ENCODE measurements at places on chromosomes 5 and 9.

DNA sequence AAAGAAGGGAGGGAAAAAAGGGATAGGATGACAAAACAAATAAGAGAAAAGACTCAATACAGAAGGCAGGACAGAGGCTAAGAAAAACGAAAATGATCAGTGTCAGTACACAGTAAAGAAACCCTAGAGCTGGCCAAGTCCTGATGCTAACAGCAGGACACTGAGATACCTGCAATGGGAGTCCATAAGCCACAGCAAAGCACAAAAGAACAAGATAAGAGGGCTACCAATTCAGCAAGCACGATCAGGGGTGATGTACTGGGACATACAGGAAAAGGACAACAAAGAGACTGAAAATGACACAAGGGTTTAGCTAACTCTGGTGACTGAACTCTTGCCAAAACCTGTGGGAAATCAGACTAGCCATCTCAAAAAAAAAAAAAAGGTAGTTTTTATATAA, 1072.6 kb upstream of the COX7C start:
- no peak for DNase-seq

DNA sequence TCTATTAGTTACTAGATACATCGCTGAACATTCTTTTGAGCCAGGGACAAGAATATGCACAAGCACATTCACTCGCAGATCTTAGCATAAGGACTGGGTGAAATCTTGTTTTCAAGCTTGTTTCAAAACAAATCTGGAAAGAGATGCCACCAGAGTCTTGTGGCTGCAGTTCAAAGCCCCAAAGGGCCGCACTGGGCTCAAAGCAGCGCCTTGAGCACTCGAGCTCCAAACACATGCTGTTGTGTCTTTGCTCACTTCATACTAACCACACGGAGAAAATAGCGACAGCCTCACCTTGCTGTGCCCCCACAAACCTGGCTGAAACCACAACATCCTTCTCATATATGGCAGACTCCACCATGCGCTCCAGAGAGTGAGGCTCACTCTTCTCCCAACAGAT, 34.2 kb upstream of the IL7R start:
- DNase-seq: peak; percentile 34

- no peak for DNase-seq
These were observed 186.2 kb downstream of the GLIS3 start for GRCh38 chr9:4113711-4114110.

DNA sequence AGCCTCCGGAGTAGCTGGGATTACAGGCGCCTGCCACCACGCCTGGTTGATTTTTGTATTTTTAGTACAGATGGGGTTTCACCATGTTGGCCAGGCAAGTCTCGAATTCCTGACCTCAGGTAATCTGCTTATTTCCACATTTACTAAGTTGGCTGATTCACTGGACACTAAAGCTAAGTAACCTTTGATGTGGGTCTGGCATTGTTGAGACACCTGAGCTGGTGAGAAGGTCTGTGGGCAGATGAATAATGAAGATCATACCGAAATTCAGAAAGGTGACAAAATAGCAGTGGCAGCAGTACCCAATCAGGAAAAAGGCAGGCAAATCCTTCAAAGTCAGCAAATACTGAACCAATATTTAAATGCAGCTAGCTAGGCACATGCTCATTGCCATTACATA, 210.6 kb upstream of the ZNF608 start:
- DNase-seq: no peak

DNA sequence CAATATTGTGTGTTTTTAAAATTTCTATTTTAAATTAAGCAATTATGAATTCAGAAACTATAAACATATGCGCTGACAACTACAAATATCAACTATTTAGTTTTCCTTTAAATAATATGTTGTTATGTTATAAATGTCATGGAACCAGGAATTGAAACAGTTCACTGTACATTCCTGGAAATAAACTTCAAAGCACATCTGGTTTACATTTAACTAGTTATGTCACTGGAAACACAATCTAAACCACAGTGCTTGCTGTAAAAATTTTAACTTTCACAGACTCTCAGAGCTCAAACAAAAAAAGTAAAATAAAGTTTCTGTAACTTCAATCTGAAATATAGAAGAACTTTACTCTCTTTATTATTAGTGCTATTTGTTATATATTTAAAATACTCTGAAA, 179.2 kb downstream of the FBN2 start:
- DNase-seq: no peak

DNA sequence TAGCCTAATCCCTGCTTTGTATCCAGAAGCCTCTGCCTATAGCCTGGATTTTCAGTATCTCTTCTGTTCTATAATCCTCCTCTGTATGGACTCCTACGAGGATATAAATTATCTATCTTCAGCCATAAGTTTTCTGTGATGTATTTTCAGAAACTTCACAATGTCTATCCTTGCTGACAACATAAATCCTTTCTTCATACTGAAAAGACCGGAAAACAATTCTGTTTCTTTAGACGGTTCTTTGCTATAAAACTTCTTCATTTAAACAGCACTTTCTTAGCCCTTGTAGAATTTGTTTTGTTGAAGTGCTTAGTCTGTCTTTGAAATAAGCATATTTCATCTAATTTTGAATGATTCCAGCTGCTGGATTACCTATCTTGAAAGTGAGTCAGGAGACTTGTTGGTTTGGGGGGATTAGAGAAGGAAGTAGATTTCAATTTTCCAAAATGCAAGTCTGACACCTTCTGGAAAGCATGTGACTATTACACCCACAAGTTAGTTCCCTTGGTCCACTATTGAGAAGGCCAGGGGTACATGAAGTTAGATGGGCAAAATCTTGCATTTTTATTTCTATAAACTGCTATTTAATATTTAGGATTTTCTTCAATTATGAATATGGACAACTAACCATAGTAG, 96.3 kb upstream of the RANBP3L start:
- no peak for DNase-seq

- no peak for DNase-seq
These were observed 109.7 kb upstream of the LHFPL2 start for GRCh38 chr5:78758169-78758839.

GRCh38 chr5:131589510-131590348, 45.3 kb downstream of the RAPGEF6 start:
- DNase-seq: no peak

DNA sequence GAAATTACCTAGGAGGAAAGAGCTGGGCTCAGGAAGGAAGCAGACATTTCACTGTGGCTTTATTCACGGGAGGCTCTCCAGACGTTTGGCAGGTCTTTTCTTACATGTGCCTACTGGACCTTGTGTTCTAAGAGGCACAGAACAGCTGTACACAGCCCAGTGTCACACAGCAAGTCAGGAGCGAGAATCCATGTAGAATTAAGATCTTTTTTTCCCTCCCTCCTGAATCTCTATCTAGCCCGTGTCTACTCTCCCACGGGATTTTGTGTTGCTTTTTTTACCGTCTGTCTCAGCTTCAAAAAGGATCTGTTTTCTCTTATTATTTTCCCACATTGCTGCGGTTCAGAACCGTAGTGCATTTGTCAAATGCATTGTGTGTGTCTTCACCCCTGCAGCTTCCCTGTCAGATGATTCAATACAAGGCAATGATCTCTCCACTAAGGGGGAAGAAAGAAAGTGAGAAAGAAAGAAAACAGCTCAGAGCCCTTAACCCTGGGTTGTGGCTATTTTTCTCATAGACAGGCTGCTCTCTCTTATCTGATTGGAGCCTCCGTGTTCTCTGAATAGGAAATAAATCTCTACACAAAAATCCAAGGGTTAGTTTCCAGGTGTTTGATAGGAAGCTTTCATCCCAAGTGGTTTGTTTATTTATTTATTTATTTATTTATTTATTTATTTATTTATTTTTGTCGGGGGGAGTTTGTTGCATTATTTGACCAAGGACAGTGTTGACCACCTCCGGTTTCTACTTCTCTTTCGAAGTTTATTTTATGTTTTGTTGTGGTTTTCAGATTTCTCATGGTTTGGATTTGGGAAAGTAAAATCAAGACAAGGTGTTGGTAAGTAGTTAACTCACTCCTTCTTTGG, 191.0 kb downstream of the NTRK2 start:
- no peak for DNase-seq

DNA sequence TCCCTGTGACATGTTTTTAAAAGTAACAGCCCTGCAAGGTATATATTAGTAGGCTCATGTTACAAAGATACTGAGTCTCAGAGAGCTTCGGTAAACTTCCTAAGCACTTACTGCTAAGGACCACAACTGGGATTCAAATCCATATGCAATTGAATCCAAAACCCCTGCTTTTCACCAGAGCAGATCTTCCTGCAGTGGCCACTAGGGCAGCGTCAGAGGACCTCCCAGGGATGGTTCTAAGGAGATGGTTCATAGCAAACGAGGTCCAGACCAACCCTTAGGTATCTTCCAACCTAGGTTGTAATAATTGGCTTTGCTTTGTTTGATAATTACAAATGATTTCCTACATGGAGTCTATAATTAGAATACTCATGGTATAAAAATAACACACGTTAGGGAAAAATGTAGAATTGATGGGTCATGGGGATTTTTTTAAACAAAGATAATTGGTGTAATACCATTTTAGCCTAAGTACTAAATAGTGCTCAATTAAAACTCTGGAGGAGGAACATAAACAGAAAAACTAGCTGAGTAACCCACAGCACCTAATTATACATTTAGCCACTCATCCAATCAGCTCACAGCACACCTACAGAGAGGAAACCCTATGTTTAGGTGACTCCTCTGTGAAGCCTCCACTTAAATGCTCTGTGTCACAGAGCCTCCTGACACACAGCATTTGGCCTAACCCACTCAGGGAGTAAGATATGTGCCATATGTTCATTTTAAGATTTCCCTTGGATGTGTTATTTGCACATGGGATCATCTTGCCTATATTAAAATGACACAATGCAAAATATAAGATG, 10.0 kb upstream of the CAST start:
- no peak for DNase-seq

DNA sequence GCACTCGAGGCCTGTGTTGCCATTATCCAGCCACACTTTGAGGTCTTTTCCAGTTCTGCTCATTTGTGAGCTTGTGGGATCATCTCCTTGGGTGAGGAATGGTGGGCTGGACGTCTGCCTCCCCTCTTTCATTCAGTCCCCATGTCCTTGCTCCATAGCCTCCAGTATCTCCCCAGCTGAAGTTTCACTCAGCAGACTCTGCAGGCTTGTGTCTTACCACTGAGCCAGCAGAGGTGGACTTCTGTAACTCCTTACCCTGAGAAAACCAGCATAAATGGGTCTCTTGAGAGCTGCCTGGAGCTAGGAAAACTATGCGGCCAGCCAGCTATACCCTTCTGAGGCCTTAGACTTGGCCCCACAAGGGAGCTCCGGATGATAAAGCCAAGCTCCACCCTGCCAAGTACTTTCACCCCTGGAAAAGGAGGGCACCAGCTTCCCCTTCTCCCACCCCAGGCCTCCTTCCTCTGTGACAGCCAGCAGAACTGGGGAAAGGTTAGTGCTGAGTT, 12.2 kb downstream of the IRF1 start:
- DNase-seq: no peak

DNA sequence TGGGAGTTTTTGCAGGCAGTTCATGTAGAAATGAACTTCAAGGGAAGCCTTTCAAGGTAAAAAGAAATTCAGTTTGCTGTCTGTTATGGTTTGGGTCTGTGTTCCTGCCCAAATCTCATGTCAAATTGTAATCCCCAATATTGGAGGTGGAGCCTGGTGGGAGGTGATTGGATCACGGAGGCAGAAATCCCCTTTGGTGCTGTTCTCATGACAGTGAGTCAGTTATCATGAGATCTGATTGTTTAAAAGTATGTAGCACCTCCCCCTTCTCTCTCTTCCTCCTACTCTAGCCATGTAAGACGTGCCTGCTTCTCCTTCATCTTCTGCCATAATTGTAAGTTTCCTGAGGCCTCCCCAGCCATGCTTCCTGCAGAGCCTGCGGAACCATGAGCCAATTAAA, 341.4 kb downstream of the ARHGEF28 start:
- DNase-seq: no peak
